ENCODE measurements at places on chromosomes 12 and 14.
A peak's percentile ranks its signal among the peaks of the same experiment; 100 is the strongest.

- peak; percentile 55 for DNase-seq
These were observed 37.5 kb downstream of the CCNK start for GRCh38 chr14:99518441-99519346.

- no peak for DNase-seq
These were observed 1.2 kb upstream of the DDN start for GRCh38 chr12:49000346-49000745.

- DNase-seq, result peak; percentile 49
These were observed 353.7 kb downstream of the APAF1 start for GRCh38 chr12:98998697-98999299.

DNA sequence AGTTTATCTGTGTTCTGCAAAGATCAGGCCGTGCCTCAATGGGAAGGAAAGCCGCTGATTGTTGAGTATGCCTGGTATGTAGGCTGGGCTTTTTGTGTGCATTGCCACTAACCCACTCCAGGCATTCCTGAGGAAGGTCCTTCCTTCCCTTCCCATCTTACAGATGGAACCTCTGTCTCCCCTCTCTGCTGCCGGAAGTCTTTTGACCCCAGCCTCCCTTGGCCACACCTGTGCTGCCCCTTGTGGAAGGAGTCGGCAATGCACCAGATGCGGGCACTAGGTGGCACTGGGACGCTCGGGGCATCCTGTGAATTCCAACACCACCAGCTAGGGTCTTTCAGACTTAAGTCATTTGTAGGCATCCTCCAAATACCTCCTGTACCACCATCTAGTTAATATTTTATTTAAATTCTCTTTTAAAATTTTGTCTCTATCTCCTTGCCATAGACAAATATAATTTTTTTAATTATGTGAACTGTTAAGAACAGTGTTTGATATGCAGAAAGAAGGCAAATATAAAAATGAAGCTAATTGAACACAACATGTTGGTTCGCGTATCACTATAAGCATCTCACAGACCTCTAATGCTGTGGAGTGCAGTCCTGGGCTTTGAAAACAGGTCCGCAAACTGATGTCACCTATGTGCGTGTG lies 99.6 kb downstream of the RIN3 start:
- DNase-seq, result no peak

GRCh38 chr12:4168036-4168435 lies 105.5 kb upstream of the CCND2 start:
- no peak for DNase-seq

All from endothelial cell of umbilical vein (primary cell).